IMR-90 (cell line): ENCODE measurements at places on chromosomes 7 and 10. TPM values are rescaled to one million over a fixed set of nuclear protein-coding genes. Genes with fewer than 3 reads are reported as not detected.

ST8SIA6 gene
- 0.18 and 0.56 TPM in 2 replicates for total RNA-seq

WDFY4 gene
- total RNA-seq = not detected in 2 replicates

FZD8 gene
- 3.6 and 4.4 TPM in 2 replicates for total RNA-seq

NKX1-2 gene
- not detected in 2 replicates for total RNA-seq

LLCFC1 gene
- not detected in 2 replicates for total RNA-seq

SIRT1 gene
- 12.9 and 20.6 TPM in 2 replicates for total RNA-seq

RET gene
- total RNA-seq = 0.18 and 0.28 TPM in 2 replicates

MRC1 gene
- not detected in 2 replicates for total RNA-seq

BAMBI gene
- total RNA-seq = 19.4 and 20.8 TPM in 2 replicates

CHN2 gene
- not detected in 2 replicates for total RNA-seq

KNDC1 gene
- total RNA-seq = 0.18 and 0.56 TPM in 2 replicates

CFTR gene
- under 0.01 and 0.18 TPM in 2 replicates for total RNA-seq

CYREN gene
- total RNA-seq = 26.5 and 33.1 TPM in 2 replicates

STEAP2 gene
- total RNA-seq = 3.9 and 4.2 TPM in 2 replicates

- H3K36me3 ChIP-seq = no peaks in the 10 kb centered on the region
- no peaks in the 10 kb centered on the region for H3K27me3 ChIP-seq
- H3K27ac ChIP-seq = no peak overlapping the region
- peak; percentile 36 for DNase-seq
These were observed 80.3 kb upstream of the SCIN start for GRCh38 chr7:12490107-12490688.

- no peaks in the 10 kb centered on the region for H3K4me1 ChIP-seq
- H3K36me3 ChIP-seq = no peaks in the 10 kb centered on the region
- no peak overlapping the region for H3K27ac ChIP-seq
- no peak for DNase-seq
These were observed 639.5 kb downstream of the ANKRD7 start for GRCh38 chr7:118863966-118864365.

DNA sequence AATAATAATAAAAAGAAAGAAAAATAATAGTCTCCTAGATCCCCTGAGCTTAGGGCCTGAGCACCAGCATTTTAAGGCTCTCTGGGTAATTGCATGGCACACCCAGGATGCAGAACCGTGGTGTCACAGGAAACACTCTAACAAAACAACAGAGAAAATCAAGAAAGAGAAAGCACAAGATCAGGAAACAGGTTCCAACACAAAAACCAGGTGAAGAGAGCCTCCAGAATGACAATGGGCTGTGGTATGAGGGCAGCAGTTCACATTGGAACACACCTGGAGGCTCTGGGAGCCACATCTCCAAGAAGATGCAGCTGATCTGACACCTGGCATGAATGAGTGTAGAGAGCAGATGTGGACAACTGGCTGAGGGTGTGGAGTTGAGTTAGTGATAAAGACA lies 7.1 kb downstream of the MMRN2 start:
- peaks cover 14% of the 10 kb centered on the region for H3K27me3 ChIP-seq
- H3K36me3 ChIP-seq = no peaks in the 10 kb centered on the region
- no peak overlapping the region for H3K4me3 ChIP-seq
- no peak for DNase-seq
- H3K4me1 ChIP-seq = peaks cover 7% of the 10 kb centered on the region

DNA sequence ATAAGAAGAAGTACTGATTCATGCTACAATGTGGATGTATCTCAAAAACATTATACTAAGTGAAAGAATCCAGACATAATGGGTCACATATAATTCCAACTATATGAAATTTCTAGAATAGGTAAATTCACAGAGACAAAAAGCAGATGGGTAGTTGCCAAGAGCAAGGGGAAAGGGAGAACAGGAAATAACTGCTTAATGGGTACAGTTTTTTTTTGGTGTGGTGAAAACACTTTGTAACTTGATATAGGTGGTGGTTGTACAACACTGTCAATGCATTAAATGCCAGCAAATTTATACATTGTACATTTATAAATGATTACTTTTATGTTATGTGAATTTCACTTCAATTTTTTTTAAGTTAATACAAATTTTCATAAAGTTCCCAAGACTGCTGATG lies 19.4 kb upstream of the LRRN3 start:
- no peak for DNase-seq
- H3K27me3 ChIP-seq = no peaks in the 10 kb centered on the region
- H3K27ac ChIP-seq = no peak overlapping the region
- H3K4me3 ChIP-seq = no peak overlapping the region
- H3K4me1 ChIP-seq = peaks cover 6% of the 10 kb centered on the region

- H3K27ac ChIP-seq = peak overlapping the region; percentile 83
- no peaks in the 10 kb centered on the region for H3K27me3 ChIP-seq
- H3K4me3 ChIP-seq = no peak overlapping the region
- no peaks in the 10 kb centered on the region for H3K36me3 ChIP-seq
- H3K4me1 ChIP-seq = peaks cover 39% of the 10 kb centered on the region
These were observed 32.9 kb upstream of the ANKRD2 start for GRCh38 chr10:97539523-97540200.

DNA sequence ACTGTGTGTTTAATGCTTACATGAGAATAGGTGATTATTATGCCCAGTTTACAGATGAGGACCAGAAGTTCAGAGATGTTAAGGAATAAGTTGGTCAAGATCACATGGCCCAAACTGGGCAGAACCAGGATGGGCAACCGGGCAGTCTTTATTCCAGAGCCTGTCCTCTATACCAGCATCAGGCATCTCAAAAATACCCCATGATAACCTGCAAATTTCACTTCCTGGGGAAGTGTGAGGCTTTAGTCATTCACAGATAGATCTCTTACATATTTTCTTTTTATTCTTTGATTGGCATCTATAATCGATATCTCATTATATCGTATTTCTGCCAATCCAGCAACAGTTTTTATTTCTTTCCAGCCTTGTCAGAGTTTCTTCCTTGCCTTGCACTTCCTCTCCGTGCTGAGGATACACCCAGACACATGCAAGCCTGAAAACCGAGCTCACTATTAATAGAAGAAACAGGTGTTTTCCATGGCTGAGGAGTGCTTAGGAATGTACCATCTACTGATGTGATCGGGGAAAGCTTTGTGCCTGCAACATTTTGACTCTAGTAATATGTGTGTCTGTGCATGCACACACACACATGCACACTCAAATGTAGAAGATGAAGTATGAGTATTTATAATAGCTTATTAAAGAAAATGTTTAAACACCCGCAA lies 82.4 kb downstream of the CREM start:
- H3K36me3 ChIP-seq = peaks cover 8% of the 10 kb centered on the region
- H3K4me3 ChIP-seq = no peak overlapping the region
- DNase-seq = no peak
- H3K27ac ChIP-seq = no peak overlapping the region

GRCh38 chr10:73576178-73576889 lies 14.8 kb downstream of the USP54 start:
- H3K4me1 ChIP-seq = peaks cover 2% of the 10 kb centered on the region; the same call in 1 of the 2 replicates
- no peak overlapping the region for H3K4me3 ChIP-seq
- H3K27me3 ChIP-seq = no peaks in the 10 kb centered on the region
- no peaks in the 10 kb centered on the region for H3K36me3 ChIP-seq

DNA sequence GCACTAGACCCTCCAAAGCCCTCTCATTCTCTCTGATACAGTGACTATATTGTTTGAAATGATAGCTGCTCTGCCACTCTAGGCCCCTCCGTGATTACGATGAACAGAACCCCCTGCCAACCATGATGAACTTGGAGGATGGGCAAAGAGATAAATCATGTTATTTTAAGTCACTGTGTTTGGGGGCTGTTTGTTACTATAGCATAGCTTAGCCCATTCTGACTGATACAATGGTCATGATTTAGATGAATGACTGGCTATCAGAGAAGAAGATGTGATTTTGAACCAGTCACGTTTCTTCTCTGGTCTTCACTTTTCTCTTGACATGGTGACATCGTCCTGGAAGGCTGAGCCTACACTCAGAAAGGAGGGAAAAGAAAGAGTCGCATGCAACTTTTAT lies 95.4 kb upstream of the HABP2 start:
- no peaks in the 10 kb centered on the region for H3K36me3 ChIP-seq
- no peaks in the 10 kb centered on the region for H3K4me1 ChIP-seq
- H3K27me3 ChIP-seq = no peaks in the 10 kb centered on the region; the same call in 1 of the 2 replicates
- no peak for DNase-seq

- H3K27ac ChIP-seq = no peak overlapping the region
- H3K4me3 ChIP-seq = no peak overlapping the region
- no peaks in the 10 kb centered on the region for H3K36me3 ChIP-seq
- H3K27me3 ChIP-seq = no peaks in the 10 kb centered on the region
- no peak for DNase-seq
These were observed 97.7 kb upstream of the FAM204A start for GRCh38 chr10:118439824-118440223.

DNA sequence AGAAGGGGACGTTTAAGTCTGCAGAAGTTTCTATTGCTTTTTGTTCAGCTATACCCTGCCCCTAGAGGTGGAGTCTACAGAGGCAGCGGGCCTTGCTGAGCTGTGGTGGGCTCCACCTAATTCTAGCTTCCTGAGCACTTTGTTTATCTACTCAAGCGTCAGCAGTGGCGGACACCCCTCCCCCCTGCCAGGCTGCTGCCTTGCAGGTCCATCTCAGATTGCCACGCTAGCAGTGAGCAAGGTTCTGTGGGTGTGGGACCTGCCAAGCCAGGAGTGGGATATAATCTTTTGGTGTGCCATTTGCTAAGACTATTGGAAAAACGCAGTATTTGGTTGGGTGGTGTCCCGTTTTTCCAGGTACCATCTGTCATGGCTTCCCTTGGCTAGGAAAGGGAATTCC lies 147.3 kb upstream of the PRPS1L1 start:
- H3K27ac ChIP-seq = no peak overlapping the region
- DNase-seq = no peak
- H3K36me3 ChIP-seq = no peaks in the 10 kb centered on the region
- H3K27me3 ChIP-seq = no peaks in the 10 kb centered on the region; the same call in 1 of the 2 replicates
- 0 out of 2 replicates have a peak, but pooled peaks cover 1% of the 10 kb centered on the region for H3K4me1 ChIP-seq

GRCh38 chr10:102243309-102243708 lies 2.0 kb upstream of the PITX3 start:
- H3K4me1 ChIP-seq = peaks cover 15% of the 10 kb centered on the region
- H3K4me3 ChIP-seq = no peak overlapping the region
- peak; percentile 83 for DNase-seq
- H3K27me3 ChIP-seq = peaks cover 21% of the 10 kb centered on the region

DNA sequence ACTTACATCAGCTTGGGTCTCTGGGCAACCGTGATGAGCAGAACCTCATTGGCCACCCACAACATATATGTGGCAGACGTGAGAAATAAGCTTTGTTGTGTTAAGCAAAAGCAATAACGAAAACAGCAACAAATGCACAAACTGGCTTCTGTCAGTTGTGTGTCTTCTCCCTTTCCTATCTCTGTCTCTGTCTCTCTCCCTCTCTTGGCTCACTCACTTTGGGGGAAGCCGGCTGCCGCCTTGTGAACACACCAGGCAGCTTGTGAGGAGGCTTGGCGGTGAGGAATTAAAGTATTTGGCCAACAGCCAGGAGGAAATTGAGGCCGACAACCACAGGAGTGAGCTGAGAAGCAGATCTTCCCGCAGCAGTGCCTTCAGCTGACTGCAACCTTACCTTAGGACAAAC lies 21.9 kb upstream of the CDCA7L start:
- H3K27ac ChIP-seq = no peak overlapping the region
- H3K27me3 ChIP-seq = peaks cover 2% of the 10 kb centered on the region; the same call in 1 of the 2 replicates
- DNase-seq = no peak
- no peaks in the 10 kb centered on the region for H3K36me3 ChIP-seq
- H3K4me3 ChIP-seq = no peak overlapping the region

GRCh38 chr7:156100086-156100485 lies 287.8 kb upstream of the SHH start:
- no peaks in the 10 kb centered on the region for H3K36me3 ChIP-seq
- no peaks in the 10 kb centered on the region for H3K4me1 ChIP-seq
- no peak for DNase-seq
- H3K4me3 ChIP-seq = no peak overlapping the region
- H3K27me3 ChIP-seq = no peaks in the 10 kb centered on the region

GRCh38 chr7:141251180-141251579 lies 177.3 kb downstream of the TMEM178B start:
- no peak overlapping the region for H3K4me3 ChIP-seq
- H3K36me3 ChIP-seq = no peaks in the 10 kb centered on the region
- no peaks in the 10 kb centered on the region for H3K27me3 ChIP-seq
- no peak for DNase-seq
- H3K4me1 ChIP-seq = no peaks in the 10 kb centered on the region

DNA sequence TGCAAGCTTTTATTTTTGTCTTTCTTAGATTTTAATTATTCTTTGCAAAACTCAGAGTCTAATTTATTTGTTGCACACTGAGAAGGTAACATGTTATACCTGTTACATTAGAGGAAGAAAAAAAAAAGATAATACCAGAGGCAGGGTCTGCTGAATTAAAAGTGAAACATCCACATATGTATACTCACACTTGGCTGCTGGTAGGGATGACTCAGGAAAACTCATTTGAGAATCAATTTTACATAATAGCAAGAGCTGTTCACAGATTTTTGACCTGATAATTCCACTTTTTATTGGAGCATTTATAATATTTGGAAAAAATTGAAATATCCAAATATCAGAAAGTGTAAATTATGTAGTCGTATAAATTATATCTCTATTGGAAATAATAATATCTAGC lies 78.1 kb upstream of the CCDC6 start:
- no peaks in the 10 kb centered on the region for H3K36me3 ChIP-seq
- no peaks in the 10 kb centered on the region for H3K4me1 ChIP-seq
- DNase-seq = no peak
- no peak overlapping the region for H3K27ac ChIP-seq
- H3K27me3 ChIP-seq = no peaks in the 10 kb centered on the region

DNA sequence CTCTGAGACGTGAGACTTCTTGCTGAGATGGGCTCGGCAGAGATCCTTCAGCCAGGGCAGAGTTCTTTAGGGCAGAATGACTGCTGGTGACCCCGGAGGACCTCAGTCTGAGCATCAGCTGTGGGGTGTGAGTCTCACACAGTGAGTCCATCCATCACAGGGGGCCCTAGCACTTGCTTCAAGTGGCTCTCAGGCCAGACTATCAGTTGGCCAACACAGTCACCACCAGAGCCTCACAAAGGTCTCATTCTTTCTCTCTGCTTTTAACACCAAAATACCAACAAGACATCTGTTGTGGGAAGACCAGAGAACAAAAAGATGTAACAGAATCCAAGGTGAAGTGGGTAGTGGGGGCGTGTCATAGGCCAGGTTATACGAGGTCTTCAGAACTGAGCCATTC lies 345.6 kb upstream of the NRP1 start:
- H3K27ac ChIP-seq = no peak overlapping the region
- no peaks in the 10 kb centered on the region for H3K4me1 ChIP-seq
- DNase-seq = no peak
- no peak overlapping the region for H3K4me3 ChIP-seq
- no peaks in the 10 kb centered on the region for H3K36me3 ChIP-seq

GRCh38 chr10:101038484-101038883 lies 7.5 kb downstream of the SFXN3 start:
- H3K4me3 ChIP-seq = no peak overlapping the region
- no peak overlapping the region for H3K27ac ChIP-seq
- DNase-seq = no peak
- peaks cover 9% of the 10 kb centered on the region for H3K4me1 ChIP-seq
- H3K27me3 ChIP-seq = no peaks in the 10 kb centered on the region
